Globus pallidus (tissue), 1 donor: ENCODE measurements at places on chromosomes 6 and 20.

- no peak for DNase-seq
These were observed 24.1 kb downstream of the HLA-C start for GRCh38 chr6:31247813-31248212.

GRCh38 chr6:123393331-123393730 lies 243.4 kb downstream of the TRDN start:
- no peak for DNase-seq

DNA sequence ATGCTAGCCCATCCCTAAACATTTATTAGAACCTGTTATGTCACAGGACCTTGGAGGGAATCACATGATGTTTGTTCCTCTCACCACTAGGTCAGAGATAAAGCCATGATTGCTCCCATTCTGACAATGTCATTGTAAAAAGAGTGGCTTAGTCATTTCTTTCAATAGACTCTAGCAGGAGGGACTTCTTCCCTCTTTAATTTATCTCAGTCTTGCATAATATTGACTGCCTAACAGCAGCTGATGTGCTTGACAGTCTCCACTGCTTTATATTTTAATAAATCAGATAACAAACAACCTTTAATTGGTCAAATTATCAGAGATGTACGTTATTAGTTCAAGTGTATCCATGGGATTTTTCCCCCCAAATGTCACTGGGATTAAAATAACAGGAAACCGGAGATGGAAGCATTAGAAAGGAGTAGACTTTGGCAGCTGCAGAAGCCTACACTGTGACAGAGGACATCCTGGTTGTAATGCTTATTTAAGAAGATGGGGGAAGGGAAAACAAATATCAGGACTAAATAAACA lies 39.6 kb downstream of the LAMA4 start:
- DNase-seq = no peak

GRCh38 chr6:31351033-31351380 lies 6.0 kb downstream of the HLA-B start:
- no peak for DNase-seq

DNA sequence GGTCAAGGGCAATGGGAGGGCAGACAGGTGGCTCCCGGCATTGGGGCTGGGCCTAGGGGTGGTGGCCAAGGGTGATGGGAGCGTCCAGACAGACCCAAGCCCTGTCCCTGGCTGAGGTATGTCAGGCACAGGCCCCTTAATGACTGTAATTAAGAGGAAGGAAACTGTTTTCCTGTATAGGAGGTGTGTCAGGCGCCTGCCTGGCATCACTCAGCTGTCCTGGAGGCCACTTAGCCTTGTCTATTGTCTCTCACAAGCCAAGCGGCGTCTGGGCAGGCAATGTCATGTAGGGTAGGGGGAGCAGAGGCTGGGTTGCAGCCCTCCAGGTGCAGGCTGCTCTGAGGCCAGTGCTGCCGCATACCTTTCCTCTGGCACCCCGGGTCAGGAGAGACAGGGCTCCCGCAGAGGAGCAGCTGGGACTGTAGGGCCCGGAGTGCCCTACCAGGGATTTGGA lies 3.9 kb upstream of the FAM83C start:
- no peak for DNase-seq

DNA sequence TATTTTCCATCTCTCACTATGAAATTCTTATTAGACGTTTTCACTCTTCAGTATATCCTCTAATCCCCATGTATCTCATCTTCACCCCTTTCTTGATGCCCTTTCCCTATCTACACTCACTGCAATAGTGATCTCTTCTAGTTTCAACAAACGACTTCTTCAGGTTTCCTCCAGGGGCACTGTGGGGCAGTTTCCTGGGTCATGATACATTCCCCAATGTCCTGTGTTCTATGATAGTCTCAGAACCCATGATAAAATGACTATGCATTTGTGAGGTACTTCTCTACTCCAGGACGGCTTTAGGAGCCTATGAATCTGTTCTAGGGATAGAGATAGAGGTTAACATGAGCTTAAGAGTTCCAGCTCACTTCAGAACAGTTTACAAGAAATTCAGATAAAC lies 183.3 kb downstream of the FOXC1 start:
- DNase-seq = no peak

- no peak for DNase-seq
These were observed 390.2 kb downstream of the UTRN start for GRCh38 chr6:144675231-144675861.

- no peak for DNase-seq
These were observed 3.9 kb downstream of the CDKAL1 start for GRCh38 chr6:20538131-20538662.

DNA sequence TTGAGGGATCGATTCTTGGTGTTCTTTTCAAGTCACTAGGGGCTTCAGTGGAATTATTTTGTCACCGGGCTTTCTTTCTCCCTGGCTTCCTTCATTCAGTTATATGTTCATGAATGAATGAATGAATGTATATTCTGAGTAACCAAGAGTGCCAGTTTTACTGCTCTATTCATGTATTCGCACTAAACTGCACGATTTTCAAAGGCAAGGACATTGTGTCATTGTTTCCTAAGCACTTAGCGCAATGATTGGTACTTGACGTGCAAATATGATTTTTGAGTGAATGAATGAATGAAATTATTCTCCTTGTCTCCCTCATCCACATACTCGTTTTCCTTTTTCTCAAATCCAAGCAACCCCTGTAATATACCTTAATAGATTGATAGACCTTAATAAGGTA lies 822 bp downstream of the AFG1L start:
- DNase-seq = no peak

DNA sequence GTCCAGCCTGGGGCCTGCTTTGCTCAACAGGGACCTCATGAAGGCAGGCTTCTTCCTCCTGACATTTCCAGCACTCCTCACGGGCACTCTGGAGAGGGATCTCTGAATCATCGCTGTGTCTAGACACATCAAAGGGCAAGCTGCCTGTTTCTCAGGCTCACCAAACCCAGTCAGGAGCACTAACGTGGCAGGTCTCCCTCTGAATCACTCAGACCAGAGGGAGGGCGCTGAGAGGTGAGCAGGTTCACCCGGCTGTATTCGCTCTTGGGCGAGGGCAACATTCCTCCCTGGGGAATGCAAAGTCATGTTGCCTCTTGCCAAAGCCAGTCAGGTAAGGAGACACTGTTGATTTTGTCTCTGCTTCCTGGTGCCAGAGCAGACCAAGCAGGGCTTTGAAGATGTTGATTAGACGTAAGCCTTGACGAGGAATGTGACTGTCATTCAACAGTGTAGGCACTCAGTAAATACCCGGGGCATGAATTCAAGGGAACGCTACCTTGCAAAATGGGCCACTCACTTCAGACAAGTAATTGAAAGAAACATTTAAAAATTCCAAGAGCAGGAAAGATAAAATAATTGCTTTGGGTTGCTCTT lies 50.1 kb downstream of the CYP24A1 start:
- DNase-seq = no peak

GRCh38 chr6:161088676-161089328 lies 97.2 kb downstream of the MAP3K4 start:
- DNase-seq = no peak

DNA sequence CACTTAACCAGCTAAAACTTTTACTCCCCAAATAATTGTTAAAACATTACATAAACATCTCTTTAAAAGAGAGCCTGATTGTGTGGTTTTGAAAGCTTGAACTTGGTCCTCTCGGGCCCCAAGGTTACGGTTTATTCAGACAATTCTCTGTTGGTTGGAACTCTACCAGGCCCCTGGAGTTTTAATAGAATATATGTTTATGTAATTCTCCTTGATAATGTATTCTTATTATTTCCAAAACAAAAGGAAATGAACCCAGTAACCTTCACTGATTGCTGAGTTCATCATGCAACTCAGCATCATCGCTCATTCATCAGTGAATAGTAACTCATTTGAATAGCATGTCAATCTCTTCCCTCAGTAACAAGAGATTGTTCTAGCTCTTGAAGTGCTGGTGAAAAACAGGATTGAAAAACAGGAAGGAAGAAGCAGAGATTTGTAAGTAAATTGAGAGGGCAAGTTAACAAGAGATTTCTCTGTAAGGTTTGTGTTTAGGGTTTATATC lies 464.5 kb upstream of the MARCKS start:
- no peak for DNase-seq

DNA sequence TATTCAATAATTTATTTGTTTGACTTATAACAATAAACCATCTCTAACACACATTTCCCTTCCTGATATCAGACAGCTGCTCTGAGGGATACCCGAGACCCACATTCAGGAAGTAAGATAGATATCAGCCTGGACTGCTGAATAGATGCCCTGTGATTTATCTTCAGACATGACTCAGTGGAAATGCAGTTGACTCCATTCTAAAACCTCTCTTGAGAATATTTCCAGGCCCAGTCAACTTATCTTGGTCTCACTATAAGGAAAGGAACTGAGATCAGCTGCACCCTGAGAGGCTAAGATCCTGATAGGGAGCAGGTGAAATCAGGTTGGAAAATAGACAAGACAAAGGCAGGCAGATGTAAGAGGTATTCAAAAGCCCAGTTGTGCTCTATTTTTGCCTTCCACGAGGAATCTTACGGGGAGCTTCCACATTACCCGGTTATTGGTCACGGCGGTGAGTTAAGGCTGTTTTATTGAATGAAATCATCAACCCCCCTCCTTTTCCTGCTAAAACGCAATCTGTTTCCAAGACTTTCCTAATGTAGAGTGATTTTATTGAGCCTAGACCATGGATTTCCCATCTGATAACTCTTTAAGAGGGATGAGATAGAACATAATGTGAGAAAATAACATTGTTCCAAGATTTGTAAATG lies 25.5 kb downstream of the C6orf15 start:
- DNase-seq = no peak

- no peak for DNase-seq
These were observed 5.9 kb downstream of the C6orf58 start for GRCh38 chr6:127582777-127583462.

DNA sequence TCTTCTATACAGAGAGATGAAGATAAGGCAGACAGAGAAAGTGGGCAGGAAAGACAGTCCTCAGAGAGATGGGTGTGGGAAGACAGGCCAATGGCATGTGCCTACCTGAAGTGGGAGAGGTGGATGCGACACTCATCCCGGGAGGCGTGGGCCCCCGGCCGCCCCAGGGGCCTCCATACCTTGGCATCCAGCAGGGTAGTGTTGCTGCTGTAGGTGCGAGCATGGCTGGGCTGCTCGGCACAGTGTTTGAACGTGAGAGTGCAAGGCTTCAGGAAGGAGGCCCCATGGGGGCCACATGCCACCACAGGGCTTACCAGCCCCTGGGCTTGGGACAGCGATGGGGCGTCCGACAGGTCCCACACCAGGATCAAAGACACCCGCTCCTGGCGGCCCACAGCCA lies 5.2 kb downstream of the UNC5CL start:
- no peak for DNase-seq

DNA sequence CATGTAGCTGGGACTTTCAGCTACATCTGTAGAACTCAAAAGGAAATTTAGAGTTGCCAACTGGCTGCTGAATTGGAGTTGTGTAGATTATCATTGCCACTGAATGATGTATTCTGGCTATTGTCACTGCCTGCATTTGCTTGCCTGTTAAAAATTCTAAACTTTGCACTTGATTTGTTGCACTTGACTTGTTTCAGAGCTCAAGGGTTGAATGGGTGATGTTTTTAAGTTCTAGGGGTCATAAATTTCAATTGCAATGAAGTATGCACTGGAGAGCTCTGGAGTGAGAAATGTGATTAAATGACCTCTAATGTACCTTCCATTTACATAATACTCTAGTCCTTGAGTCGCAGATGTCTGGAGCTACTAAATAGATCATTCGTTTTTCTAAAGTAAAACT lies 102.4 kb downstream of the TNFRSF21 start:
- no peak for DNase-seq

- DNase-seq = no peak
These were observed 105.8 kb upstream of the RUNX2 start for GRCh38 chr6:45222380-45222779.

DNA sequence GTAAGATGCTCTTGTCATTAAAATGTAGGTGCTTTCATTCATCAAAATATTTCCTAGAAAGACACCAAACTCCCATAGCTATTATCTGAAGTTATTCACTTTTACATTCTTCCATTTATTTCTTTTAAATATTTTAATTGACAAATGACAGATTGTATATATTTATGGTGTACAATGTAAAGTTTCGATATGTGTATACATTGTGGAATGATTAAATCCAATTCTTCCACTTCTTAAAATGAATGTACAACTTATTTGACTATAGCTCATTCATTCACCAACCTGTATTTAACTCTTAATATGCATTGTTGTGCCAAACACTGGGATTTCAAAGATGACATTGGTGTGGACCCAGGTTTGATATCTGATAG lies 41.0 kb downstream of the CCN2 start:
- DNase-seq = no peak
